Suppressor macrophage (primary cell): ENCODE measurements at places on chromosomes 16 and 17.

- peak; percentile 81 for DNase-seq
These were observed 19.0 kb upstream of the SNN start for GRCh38 chr16:11649276-11649675.

GRCh38 chr17:39094607-39095308 is 56.7 kb downstream of the PLXDC1 start:
- DNase-seq, result no peak

GRCh38 chr16:62225675-62226074 is 189.4 kb upstream of the CDH8 start:
- DNase-seq, result peak; percentile 65

DNA sequence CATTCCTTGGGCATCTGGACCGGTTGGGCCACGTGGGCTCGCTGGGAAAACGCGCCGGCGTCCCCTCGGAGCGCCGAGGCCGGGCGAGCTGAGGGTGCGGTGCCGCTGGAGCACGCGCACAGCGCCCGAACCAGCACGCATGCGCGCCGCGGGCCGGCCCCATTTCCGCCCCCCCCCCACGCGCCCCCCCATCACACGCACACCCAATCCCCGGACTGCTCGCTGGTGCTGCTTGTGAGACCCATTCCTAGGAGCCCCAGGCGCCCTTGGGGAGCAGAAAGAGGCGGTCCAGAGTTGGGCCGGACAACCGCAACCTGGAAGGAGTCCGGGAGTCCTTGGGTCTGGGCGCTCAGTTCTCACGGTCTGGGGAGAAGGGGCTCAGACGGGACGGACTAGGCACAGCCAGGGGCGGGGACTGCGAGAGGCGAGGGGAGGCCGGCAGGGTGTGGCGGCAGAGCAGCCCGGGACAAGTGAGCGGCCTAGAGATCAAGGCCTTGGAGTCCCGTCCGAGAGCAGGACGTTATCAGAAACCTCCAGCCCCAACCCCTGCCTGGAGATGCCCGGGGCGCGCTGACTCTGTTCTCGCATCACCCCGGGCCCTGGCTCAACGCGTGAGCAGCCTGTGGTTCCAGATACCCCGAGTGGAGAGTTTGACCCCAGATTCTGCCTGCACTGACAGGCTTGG is 6.0 kb upstream of the CBX8 start:
- no peak for DNase-seq

DNA sequence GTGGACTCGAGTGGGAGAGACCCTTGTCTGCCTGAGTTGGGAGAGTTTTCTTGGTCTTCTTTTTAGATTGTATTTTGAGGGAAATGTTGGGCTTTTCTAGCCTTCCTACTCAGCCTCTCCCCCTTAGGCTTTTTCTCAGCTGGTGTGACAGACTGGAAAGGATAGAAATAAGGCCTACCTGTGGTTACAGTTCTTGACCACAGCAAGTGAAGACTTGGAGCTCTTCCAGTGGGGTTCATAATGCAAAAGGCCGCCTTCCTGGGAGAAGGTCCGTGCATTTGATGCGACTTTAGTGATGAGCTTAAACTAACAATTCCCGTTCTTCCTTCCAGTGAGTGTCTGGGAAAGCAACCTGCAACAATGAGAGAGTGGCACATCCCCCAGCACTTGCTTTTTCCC is 56.8 kb downstream of the B9D1 start:
- DNase-seq, result no peak

- DNase-seq, result no peak
These were observed 486 bp upstream of the WSB1 start for GRCh38 chr17:27293359-27293897.

GRCh38 chr17:82018989-82019689 is 3.5 kb downstream of the CENPX start:
- no peak for DNase-seq

- peak; percentile 97 for DNase-seq
These were observed 767 bp downstream of the ARSG start for GRCh38 chr17:68291836-68292688.

DNA sequence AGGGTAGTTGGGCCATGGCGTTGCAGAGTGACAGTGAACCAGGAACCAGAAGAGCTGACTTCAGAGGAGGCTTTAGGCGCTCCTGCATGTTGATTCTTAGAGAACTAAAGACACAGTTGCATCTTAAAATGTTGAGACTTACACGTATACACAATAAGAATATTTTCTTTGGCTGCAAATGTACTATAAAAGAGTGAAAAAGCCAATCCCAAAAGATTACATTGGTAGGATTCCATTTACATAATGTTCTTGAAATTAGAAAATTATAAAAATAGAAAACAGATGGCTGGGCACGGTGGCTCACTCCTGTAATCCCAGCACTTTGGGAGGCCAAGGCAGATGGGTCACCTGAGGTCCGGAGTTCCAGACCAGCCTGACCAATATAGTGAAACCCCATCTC is 738.8 kb downstream of the WWOX start:
- DNase-seq, result no peak

- DNase-seq, result no peak
These were observed 394.6 kb upstream of the MON1B start for GRCh38 chr16:76796416-76796815.

DNA sequence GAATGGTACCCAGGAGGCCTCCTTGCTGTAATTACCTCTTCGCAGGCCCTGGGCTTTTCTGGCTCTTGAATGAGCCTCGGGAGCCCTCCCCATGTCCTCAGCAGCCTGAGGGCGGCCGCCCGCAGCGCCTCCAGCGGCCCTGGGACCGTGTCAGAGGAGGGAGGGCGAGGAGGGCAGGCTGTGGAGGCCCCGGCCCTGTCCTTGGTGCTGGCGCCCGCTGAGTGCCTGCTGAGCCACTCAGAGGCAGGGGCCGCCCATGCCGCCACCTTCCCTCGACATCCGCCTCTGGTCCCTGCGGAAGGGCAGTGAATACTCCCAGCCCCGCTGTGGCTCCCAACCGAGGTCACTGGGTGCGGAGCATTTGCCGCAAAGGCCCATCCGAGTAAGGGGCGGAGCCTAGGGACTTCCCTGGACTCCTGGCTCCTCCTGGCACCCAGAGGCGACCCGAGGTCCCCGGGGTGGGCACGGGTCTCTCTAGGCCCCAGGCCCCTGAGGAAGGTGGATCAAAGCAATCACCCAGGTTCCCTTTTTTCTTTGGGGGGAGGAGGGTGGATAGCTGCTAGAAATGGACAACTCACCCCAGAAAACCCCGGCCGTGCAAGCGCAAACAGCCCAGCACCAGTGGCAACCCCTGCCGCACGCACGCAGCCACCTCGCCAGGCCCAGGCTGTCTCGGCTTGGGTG is 2.8 kb downstream of the RBFOX3 start:
- DNase-seq, result peak; percentile 16

- DNase-seq, result no peak
These were observed 11.2 kb upstream of the CLEC19A start for GRCh38 chr16:19274165-19274797.

DNA sequence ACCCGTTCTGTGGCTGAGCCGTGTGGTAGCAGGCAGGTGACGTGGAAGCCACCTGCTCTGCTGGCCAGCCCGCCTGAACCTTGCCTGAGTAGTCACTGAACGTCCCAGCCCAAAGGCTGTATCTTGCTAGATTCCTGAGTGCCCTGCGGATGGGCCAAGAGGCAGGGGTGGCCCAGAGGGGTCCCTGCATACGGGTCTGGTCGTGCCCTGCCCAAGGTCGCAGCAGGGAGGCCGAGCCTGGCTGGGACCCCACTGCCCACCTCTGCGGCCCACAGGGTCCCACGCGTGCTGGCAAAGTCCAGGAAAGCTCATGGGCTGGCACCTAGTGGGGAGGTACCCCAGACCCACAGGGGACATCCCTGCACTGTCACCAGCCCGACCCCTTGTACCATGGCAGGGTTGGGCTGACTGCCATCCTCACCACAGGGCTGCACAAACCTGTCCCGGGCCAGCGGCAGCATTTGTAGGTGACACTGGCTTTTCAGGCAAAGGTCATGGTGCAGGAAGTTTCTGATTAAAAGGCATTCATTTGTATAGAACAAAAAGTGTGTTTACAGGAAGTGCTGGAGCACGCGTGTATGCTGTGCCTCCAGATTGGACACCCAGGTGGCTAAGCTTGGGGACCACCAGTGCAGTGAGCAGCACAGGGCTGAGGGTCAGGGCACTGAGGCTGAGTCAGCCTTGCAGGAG is 45.1 kb upstream of the ZC3H18 start:
- DNase-seq, result no peak

- DNase-seq, result no peak
These were observed 1.5 kb downstream of the MCRIP1 start for GRCh38 chr17:81831563-81831956.

DNA sequence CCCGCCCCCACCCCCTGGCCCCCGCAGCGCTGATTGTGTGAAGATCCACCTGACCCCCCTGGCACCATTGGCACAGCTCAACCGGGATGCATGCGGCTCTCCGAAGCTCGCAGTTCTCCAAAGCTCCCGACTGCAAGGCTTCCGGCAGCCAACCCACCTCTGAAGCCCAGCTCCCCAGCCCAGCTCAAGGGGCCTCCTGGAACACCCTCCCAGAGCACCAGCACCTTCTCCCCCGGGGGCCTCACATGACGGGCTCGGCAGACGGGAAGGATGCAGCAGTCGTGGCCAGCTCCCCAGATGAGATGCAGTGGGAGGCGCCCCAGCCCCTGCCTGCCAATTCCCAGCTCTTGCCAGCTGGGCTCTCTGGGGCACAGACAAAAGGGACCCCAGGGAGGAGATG is 215.3 kb downstream of the ZNF423 start:
- no peak for DNase-seq

GRCh38 chr17:35947156-35947585 is 3.7 kb upstream of the LYZL6 start:
- DNase-seq, result peak; percentile 73

DNA sequence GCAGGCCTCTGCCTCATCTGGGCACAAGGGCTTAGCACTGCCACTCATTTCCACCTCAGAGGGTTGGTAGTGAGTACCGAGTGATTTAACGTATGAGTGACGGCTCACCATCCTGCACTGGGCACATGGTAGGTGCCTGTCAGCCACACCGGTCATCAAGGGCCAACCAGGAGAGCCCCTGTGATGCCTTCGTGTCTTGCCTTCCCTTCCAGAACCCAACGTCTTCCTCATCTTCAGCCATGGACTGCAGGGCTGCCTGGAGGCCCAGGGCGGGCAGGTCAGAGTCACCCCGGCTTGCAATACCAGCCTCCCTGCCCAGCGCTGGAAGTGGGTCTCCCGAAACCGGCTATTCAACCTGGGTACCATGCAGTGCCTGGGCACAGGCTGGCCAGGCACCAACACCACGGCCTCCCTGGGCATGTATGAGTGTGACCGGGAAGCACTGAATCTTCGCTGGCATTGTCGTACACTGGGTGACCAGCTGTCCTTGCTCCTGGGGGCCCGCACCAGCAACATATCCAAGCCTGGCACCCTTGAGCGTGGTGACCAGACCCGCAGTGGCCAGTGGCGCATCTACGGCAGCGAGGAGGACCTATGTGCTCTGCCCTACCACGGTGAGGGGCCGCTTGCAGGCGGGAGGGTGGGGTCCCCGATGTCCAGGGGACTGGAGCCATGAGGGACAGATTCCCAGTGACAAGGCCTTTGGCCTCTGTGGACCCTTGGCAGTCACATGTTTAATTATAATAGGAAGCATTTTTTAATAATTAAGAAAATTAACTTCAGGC is 37.1 kb downstream of the MRC2 start:
- DNase-seq, result no peak

DNA sequence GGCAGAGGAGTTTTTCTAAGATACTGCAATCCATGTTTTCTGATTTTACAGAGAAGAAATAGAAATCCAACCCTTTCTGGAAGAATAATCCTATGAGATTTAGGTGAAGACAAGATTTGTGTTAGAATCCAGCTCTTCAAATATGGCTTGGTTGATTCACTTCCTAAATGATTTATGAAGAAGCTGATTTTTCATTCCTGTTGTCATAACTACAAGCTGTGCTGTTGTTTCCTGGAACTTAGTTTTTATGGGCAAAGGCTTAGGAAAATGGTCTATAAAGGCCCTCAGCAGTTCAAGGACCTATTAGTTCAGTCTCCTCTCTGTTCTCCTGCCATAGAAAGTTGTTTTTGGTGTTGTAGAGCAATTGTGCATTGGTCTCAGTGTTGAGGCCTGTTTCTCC is 174.2 kb upstream of the FAM20A start:
- DNase-seq, result peak; percentile 13

DNA sequence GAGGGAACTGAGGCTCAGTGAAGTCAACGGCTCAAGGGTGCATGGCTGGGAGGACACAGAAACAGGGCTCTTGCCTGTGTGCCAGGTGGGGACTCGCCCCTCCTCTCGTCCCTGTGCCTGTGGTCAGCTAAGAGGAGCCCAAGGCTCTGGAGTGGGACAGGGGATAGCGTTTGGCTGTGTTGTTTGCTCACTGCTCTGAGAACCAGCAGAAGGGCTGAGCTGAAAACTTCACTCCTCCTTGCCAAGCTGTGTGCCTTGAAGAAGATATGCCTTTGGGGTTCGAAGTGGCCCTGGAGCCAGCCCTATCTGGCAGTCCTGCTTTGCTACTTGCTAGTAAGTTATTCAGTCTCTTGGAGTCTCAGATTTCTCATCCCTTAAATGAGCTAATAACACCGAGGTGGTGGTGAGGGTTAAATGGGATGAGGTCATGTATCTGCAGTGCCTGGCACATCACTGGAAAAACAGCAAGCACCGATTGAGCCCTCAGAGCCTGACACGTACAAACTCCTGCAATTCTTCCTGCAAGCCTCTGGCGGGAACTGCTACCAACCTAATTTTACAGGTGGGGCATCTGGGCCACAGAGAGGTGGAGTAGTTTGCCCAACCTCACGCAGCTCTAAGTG is 17.7 kb downstream of the FOXL1 start:
- no peak for DNase-seq

DNA sequence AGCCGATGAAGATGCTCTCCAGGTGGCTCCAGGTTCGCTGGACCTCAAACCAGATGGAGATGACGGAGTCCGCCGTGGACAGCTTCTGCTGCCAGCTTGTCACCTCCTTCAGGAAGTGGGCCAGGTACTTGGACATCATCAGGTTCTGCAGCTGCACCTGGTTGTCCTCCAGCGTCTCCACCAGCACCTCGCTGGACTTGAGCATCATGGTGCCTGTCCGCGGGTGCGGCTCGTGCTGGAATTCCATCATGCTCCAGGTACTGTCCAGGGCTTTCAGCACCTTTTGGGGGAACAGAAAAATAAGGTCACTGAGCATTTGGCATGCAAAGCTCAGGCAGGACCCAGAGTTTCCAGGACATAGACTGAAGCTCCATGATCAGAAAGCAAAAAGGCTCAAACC is 69.7 kb downstream of the DNAH17 start:
- DNase-seq, result no peak
